ENCODE measurements at places on chromosomes 6 and 20. TPM values are rescaled to one million over a fixed set of nuclear protein-coding genes. Genes with fewer than 3 reads are reported as not detected.
A peak's percentile ranks its signal among the peaks of the same experiment; 100 is the strongest.

DNA sequence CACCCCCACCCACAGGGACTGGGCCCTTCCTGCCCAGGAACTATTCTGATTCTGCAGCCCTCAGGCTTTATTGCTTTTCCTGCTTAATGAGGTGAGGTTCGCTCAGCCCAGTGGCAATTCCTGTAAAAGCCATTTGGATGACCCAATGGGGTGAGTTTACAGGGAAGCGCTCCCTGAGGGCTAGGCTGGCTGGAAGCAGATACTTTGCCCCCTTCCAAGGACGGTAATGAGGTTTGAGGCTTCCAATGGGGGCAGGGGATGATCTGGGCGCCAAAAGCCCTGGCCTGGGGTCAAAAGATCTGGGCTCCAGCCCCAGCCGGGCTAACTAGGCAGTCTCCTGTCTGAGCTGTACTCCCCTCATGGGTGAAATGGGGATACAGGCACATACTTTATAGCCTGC is 41.8 kb downstream of the RIPOR3 start:
- DNase-seq, result no peak

DNA sequence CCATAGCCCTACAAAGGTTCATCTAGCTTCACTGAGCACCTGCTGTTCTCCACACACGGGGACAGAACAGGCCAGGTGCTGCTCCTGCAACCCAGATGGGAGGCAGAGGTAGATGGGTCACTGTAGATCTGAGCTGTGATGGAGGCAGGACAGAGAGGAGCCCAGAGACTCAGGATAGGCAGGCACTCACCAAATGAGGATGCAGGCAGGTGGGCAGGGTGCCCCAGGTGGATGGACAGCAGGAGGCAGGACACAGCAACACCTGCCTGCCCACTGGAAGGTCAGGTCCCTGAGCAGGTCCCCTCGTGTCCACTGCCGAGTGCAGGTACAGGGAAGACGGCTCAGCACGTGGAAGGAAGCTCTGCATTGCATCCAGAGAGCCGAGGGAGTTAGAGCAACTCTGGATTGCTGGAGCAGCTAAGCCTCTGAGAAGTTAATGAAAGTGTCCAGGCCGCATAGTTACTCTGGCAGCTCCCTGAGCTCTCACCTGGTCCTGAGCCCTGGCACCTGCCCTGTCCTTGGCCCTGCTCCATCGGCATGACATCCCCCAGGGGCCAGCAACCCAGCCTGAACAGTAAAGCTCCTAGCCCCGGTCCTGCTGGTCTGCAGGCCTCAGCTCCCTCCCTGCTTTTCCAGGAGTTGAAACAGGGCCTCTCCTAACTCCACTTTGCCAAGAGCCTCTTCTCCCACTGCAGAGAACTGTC is 4.9 kb upstream of the YTHDF1 start:
- DNase-seq, result no peak

- no peak for DNase-seq
Measured at GRCh38 chr6:35208419-35208818, 5.3 kb upstream of the SCUBE3 start.

- DNase-seq, result no peak
Measured at GRCh38 chr6:36079601-36080000, 50.7 kb upstream of the MAPK13 start.

DNA sequence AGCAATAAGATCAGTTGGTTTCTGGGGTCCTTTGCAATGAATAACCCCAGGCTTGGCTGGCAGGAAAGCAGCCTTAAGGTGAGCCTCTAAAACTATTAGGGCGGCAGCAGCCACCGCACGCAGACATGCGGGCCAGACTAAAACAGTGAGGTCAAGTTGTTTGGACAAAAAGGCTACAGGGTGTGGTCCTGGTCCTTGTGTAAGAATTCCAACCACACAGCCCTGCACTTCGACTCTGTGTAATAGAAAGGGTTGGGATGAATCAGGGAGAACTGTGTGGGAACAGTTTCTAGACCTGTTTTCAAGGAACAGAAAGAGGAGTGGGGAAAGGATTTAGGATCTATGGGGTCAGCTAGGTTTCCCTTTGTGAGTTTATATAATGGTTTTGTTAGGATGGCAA is 237.6 kb downstream of the SMOC2 start:
- DNase-seq, result no peak

GRCh38 chr6:44298864-44299263 is 14.3 kb downstream of the AARS2 start:
- no peak for DNase-seq

DNA sequence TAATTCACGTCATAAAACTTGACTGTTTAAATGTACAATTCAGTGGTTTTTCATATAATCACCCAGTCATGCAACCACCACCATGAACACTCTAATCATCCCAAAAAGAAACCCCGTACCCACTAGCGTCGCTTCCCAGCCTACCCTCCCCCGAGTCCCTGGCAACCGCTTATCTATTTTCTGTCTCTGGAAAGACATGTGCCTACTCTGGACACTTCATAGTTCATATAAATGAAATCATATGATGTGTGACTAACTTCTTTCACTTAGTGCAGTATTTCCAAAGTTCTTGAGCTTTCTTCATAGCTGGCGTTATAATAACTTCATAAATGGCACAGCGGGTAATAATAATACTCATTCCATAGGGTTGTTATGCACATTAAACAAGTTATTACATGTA is 215.2 kb downstream of the MYLK4 start:
- DNase-seq, result no peak

GRCh38 chr6:12969966-12970365 is 253.4 kb downstream of the PHACTR1 start:
- DNase-seq, result no peak

GRCh38 chr20:58889798-58890517 is 37.4 kb downstream of the GNAS start:
- no peak for DNase-seq

GRCh38 chr6:34196116-34196832 is 40.4 kb upstream of the HMGA1 start:
- peak; percentile 11 for DNase-seq

The LCA5 gene
- total RNA-seq, result 6.1 TPM

The HLA-DQB2 gene
- total RNA-seq, result not detected

The OR10C1 gene
- total RNA-seq, result not detected

The MAS1L gene
- total RNA-seq, result not detected

The PDE10A gene
- 9.8 TPM for total RNA-seq

The LGSN gene
- not detected for total RNA-seq

The SEL1L2 gene
- not detected for total RNA-seq
